HuH-7 (cell line): ENCODE measurements at places on chromosomes 7 and 10.
A peak's percentile ranks its signal among the peaks of the same experiment; 100 is the strongest.

- DNase-seq = no peak
Measured at GRCh38 chr10:32893434-32893833, 64.6 kb downstream of the ITGB1 start.

- no peak for DNase-seq
Measured at GRCh38 chr7:45457591-45457990, 116.6 kb upstream of the ADCY1 start.

- DNase-seq = no peak
Measured at GRCh38 chr10:9913876-9914514, 1103.7 kb upstream of the CELF2 start.

- no peak for DNase-seq
Measured at GRCh38 chr7:36062154-36062815, 90.8 kb upstream of the EEPD1 start.

DNA sequence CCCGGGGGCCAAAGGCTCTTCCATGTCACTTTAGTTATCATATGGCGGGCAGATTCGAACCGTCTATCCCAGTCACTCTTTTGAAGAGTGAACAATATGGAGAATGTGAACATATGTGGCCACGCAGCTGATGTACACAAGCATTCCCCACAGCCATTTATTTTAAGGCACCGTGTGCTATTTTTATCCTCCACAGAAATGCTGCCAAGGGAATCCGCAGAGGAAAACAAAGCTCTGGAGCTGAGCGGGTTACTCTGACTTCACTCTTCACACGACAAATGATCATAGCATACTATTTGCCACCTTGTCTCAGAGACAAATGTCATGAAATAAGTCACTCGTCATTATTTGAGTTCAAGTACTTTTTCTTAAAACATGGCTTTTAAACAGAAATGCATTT is 100.3 kb downstream of the CTBP2 start:
- DNase-seq = no peak

DNA sequence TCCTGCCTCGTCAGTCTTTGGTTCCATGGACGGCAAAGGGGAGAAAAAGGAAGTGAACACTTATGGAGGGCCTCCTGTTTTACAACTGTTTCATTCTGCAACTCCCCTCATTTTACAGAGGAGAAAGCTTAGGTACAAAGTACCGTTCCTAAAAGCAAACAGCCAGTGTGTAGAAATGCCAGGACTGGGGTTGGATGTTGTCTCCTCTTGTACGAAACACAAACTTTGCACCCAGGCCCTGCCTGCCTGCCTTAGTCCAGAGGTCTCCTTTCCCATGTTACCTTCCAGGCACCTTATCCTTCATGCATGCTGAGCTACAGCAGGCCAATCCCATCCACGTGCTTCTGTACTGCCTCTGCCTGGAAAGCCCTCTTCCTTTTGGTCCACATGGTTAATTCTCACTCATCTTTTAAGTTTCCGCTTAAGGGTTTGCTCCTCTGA is 86.0 kb downstream of the ICA1 start:
- peak; percentile 43 for DNase-seq

- no peak for DNase-seq
Measured at GRCh38 chr10:12795315-12796110, 206.0 kb downstream of the CCDC3 start.

DNA sequence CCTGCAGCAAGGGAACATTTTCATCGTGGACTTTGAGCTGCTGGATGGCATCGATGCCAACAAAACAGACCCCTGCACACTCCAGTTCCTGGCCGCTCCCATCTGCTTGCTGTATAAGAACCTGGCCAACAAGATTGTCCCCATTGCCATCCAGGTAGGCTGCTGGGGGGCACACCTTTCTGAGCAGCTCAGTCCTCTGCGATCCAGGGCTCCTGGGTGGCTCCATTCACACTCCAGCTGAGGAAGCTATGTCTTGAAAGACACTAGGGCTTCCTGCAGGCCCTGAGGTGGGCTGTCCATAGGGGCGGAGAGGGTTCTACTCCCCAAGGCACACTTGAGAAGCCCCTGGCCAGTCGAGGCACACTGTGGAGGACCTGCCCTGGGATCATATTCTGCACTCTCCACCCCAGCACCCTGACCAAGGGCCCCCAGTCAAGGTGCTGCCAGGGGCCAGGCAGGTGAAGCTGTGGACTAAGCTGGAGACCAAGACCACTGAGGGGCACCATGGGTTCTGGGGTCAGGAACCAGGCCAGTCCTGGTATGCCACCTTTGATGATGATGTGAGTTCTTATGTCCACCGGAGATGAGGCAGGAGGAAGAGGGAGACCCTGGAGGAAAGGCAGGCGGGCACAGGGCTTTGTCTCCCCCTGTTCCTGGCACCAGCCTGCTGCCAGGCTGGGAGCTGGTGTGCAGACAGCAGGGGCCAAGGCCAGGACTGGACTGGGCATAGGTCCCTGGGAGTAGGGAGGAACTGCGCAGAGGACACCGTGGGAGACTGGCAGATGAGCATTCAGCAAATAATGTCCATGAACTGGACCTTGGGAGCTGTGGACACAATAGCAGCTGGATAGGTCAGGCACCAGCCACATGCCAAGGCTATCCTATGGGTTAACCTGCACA is 54.8 kb downstream of the ALOX5 start:
- no peak for DNase-seq

DNA sequence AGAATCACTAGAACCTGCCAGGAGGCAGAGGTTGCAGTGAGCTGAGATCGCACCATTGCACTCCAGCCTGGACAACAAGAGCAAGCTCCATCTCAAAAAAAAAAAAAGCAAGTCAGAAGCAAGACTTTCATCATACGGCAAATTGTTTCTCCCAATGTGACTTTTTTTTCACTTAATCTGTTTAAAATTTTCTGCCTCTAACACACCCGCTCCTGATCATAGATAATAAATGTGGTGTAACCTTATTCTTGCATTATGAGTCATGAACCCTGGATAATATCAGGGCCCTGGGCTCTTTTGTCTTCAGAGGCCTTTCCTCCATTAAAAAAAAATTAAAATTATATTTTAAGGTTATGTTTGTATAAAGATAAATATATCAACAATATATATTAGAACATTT is 111.4 kb upstream of the JCAD start:
- no peak for DNase-seq

DNA sequence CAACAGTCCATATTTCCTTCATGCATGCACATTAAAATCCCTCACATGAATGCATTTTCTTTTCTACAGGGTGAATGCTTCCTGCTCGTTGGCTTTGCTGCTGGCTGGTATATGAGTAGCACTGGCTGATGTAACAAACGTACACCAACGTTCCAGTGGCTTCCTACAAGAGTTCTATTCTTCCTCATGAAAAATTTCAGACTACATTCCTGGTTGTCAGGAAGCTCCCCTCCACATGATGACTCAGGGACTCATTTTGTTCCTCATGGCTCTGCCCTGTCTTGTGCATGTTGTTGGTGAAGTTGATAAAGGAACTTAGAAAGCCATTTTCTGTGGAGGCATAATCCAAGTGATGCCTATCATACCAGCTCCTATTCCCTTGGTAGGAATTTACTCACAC is 470.7 kb upstream of the KLF6 start:
- DNase-seq = no peak

DNA sequence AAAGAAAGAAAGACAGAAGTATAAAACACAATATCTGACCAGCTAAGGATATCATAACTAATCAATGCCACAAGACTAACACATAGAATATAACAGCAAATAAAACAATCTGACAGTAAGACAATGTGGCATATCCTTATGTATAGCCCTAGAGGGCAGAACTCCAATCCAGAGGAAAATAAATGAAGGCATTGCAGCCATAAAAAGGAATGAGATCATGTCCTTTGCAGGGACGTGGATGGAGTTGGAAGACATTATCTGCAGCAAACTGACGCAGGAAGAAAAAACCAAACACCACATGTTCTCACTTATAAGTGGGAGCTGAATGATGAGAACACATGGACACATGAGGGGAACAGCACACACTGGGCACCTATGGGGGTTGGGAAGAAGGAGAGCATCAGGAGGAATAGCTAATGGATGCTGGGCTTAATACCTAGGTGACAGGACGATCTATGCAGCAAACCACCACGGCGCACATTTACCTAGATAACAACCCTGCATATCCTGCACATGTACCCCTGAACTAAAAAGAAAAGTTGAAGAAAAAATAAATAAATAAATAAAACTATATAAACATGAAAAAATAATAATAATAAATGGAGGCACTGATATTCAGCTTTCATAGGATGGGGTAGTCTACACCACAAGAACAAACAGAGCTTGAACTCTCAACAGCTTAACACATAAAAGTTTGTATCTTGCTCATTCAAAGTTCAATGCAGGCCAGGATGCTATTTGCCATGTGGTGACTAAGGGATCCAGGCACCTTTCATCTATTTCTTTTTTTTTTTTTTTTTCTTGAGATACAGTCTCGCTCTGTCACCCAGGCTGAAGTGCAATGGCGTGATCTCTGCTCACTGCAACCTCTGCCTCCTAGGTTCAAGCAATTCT is 66.1 kb upstream of the KAT6B start:
- DNase-seq = no peak

DNA sequence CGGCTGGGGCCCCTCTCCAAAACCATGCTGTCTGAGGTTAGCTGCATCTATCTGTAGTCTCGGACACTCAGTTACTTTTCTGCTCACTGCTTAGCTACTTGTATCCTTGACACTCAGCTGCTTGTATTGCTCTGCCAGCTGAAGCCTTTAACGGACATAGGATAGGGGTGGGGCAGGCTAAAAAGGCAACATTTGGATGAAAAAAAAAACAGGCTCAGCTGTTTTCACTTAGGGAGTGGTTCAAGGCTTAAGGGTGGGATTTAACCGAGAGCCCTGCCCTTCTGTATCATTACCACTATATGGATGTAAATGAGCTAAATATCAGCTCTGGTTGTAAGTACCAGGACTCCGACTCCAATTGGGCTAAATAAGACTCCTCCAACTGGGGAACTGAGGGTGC is 28.6 kb downstream of the LSMEM1 start:
- no peak for DNase-seq

DNA sequence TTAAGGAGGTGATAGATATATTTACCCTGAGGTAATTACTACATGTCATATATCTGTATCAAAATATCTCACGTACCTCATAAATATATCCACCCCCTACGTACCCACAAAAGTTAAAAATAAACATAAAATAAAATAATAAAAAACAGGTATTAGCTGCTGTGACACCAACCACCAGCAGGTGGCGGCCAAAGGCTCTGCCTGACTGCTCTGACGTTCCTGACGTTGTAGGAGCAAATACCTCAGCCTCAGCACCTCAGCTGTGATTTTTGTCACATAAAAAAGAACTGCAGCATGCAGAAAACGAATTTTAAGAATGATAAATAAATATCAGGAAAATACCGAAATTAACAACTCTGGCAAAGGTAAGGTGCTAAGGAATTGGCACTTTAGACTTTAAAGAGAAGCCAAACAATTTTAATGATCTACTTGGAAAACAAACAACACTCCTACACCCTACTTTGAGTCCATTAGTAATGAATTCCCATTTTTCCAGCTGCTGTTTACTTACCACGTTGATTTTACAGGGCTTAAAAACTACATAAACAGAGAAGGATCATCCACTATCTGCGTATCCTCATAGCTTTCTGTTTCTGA is 125.4 kb upstream of the TARP start:
- peak; percentile 38 for DNase-seq

- DNase-seq = no peak
Measured at GRCh38 chr10:84546609-84547008, 218.2 kb downstream of the CCSER2 start.

DNA sequence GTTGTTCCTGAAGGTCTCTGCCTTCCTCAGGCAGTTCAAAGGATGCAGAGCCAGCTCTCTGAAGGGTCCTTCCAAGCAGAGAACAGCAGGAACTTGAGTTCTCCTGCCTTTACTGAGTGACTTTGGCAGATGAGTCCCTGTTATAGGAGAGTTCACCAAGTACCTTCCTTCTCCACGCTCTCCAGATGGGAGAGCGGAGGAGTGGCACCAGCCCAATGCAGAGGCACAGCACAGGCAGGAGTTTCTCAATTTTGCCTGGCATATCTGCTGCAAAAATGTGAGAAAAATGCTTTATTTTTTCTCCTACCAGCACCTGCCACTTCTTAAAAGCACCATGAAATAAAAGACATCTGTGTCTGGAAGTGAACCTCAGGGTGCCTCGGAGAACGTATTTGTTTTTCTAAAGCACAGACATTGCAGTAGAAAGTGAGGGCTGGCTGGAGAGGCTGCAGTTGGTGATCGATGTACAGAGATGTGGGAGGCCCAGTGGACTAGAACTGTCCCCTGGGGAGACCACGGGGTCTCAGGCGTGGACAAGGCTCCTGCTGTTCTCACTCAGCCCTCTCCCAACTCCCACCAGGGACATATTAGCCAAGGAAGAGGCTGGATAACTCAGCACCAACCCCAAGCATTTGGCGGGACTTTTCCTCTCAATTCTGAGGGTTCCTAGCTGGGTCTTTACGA is 174.5 kb downstream of the WDR37 start:
- DNase-seq = no peak

DNA sequence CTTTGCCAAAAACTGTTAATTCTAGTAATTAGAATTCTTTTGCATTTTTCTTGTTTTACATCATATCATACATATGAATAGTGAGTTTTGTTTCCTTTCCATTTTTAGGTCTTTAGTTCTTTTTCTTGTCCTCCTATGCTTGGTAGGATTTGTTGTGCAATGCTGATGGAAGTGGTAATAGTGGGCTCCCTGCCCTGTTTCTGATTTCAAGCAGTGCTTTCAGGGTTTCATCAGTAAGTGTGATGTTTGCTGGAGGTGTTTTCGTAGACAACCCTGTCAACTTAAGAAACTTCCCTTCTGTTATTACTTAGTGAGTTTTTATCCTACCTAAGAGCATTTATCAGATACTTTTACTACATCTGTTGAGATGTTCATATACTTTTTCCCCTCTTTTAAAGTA is 50.5 kb downstream of the CSGALNACT2 start:
- no peak for DNase-seq

DNA sequence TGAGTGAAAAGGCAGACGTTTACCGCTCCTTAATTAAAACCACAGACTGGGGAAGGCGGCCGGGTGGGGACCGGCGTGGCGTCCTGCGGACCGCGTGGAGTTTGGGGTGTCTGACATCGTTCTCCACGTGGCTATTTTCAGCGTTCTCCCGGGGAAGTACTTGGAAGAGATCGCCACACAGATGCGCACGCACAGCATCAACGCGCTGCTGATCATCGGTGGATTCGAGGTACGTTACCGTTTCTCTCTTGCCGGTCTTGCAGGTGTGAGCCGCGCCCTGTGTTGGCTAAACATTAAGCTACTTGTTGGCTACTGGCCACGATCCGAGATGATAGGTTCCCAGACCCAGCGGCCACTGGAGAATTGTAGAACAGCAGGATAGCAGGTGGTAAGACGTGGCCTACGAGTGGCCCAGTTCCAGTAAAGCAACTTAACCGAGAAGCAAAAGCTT is 51.3 kb downstream of the PFKP start:
- DNase-seq = no peak

- peak; percentile 95 for DNase-seq
Measured at GRCh38 chr7:151782598-151783448, 94.1 kb downstream of the PRKAG2 start.

DNA sequence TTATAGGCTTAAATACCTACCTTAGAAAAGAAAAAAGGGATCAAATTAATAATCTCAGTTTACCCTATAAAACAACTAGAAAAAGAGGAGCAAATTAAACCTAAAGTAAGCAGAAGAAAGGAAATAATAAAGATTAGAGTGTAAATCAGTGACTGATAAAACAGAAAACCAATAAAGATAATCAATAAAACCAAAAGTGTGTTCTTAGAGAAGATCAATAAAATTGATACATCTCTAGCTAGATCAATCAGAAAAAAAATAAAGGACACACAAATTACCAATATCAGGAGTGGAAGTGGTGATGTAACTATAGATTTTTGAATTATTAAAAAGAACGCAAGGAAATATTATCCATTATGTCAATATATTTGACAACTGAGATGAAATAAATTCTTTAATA is 69.2 kb upstream of the NAMPT start:
- DNase-seq = no peak

- DNase-seq = no peak
Measured at GRCh38 chr10:93812659-93813338, 55.1 kb downstream of the LGI1 start.
